Neural crest cell (in vitro differentiated cells): ENCODE measurements at places on chromosomes 12 and 14. TPM values are rescaled to one million over a fixed set of nuclear protein-coding genes. Genes with fewer than 3 reads are reported as not detected.

DNA sequence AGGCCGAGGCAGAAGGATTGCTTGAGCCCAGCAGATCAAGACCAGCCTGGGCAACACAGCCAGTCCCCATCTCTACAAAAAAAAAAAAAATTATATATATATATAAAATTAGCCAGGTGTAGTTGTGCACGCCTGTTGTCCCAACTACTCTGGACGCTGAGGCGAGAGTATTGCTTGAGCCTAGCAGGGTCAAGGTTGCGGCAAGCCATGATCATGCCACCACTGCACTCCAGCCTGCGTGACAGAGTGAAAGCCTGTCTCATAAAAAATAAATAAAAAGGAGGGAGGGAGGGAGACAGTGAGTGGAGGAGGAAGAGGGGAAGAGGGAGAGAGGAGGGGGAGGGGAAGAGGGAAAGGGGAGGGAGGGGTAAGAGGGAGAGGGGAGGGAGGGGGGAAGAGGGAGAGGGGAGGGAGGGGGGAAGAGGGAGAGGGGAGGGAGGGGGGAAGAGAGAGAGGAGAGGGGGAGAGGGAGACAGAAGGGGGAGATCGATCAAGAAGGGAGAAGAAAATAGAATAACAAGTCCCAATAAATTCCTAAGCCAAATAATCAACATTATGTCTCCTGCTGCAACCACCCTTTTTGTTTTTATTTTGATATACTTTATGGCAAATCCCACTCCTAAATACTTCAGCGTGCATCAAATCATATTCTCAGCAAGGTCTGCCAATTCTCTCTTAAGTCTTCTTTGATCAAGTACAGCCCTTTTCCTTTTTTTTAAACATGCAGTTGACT, 163.9 kb downstream of the MED13L start:
- no peak for DNase-seq

KLC1 gene
- total RNA-seq, result 173 and 180 TPM in 2 replicates

DNA sequence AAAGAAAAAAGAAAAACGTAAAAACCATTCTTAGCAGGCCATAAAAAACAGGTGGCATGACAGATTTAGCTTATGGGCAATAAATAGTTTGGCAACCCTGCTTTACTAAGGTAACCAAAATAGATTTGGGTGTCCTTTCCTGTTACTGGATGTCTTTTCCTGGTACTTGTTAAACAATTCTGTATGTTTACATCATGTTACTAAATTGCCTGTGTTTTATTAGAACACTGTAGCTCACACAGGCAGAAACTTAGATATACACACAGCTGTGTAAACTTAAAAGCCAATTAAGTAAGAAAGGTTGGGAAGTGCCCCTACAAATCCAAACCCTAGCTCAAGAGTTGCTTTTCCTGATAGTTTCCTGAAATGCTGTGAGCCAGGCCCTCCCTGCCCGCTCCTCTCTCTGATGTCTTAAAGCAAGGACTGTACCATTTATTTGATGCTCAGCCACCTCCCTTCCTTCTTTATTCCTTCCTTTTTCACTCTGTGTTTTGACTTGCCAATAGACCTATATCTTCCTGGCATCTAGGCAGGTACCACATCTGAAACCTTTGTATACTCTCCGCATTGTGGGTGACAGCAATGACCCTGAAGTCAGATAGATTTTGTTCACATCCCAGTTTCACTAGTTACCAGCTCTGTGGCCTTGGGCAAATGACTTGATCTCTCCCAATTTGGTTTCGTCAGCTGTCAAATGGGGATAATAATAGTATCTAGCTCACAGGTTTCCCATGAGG, 3.7 kb upstream of the CAMKK2 start:
- DNase-seq, result no peak

HNF1A gene
- total RNA-seq, result not detected in 2 replicates

SLC25A47 gene
- total RNA-seq, result not detected in 2 replicates

DNA sequence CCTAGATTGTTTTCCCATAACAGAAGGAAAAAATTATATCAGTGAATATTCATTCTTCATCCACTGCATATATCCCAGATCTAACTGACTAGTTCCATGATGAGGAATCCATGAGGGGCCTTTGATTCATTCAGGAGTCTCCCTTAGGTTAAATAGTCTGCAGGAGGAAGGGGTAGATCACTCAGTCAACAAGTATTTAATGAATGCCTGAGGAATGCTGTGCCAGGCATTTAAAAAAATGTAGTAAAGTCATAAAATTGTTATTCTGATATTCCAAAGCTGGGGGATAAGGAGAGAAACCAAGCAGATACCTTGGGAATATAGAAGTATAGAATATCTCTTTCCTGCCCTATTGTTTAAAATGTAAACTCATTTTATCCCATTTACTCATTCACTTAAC, 216.2 kb upstream of the CAND1 start:
- DNase-seq, result no peak

DNA sequence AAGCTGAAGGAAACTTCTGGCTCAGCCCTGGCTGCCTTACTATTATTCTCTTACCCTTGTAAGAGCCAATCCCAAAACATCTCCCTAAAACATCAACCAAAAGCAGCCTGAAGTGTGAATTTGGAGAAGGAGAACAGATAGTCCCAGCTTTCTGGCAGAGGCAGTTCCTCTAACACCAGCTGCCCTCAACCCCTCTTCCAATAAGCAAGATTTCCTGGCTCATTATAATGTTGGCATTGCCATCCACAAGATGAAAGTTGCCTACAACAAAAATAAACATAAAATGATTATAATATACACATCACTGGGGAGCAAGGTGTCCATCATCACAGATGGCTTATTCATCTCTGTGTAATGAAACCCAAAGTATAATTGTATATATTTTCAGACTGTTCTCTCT, 352.5 kb upstream of the CCDC196 start:
- DNase-seq, result no peak

DNA sequence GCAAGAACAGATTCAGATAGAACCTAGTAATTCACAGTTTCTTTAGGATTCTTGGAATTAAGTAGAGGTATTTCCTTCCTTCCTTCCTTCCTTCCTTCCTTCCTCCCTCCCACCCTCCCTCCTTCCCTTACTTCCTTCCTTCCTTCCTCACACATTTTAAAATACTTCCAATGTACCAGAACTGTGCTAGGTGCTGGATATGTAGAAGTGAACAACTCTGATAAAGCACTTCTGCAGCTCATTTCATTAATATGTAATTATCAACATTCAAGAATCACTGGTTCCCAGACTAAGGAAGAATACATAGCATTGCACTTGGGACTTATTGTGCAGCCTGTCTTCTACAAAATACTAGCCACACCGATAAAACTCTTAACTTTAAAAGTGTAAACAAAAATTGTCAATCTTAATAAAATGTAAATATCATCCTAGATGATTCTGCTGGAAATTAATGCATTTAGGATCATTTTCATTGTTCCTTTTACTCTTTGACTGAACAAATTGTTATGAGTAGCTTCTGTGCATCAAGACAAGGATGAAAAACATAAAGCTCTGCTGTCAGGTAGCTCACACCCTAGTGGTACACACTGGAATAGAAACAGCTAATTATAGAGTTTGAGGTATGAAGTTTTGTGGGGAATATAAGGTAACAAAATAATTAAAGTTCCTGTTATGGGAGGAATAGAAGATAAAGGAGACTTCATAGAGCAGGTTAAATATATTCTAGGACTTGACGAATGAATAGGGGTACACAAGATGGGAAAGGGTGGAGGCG, 99.9 kb upstream of the MYF6 start:
- no peak for DNase-seq

DNA sequence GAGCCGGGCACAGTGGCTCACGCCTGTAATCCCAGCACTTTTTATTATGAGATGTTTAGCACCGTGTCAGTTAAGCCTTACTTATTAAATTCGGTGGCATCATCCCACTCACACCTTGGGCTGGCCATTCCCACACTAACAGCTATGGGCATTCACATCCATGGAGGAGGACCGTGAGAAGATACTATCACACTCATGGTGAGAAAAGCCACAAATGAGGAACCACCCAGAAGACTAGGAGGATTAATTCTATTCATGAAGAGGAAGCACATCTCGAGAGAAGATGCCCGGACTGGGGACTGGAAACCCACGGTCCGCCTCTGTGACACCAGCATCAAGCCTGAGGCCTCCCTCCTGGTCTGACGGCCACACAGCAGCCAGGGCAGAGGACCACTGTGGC, 4.9 kb downstream of the CDC42BPB start:
- no peak for DNase-seq

GRCh38 chr14:75361041-75361440, 66.8 kb upstream of the JDP2 start:
- DNase-seq, result no peak

- DNase-seq, result no peak
These were observed 12.2 kb downstream of the SMOC1 start for GRCh38 chr14:69891422-69891821.

DNA sequence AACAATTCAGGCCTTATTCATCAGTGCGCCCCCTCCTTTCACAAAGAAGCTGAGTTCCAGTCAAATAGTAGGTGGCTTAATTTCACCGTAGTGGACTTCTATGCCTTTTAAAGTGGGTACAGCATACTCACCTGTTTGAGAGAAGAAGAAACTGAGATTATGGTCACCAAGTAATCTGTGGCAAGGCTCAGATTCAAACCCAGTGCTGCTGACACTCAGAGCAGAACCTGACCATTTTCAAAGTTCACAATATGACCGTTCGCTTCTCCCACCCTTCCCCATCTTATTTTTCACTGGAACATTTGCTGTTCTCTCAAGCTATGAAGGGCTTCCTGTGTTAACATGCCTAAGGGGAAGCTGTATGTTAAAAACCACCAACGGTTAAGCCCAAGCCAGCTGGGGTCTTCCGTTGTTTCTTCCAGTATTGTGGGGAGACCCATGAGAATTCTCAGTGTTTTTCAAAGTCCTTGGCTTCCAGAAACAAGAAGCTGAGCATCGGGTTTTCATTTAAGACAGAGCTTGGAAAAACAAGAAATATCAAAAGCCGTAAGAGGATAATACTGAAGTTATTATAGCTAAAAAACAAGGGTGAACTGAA, 6.1 kb upstream of the PSMA6 start:
- DNase-seq, result no peak

DNA sequence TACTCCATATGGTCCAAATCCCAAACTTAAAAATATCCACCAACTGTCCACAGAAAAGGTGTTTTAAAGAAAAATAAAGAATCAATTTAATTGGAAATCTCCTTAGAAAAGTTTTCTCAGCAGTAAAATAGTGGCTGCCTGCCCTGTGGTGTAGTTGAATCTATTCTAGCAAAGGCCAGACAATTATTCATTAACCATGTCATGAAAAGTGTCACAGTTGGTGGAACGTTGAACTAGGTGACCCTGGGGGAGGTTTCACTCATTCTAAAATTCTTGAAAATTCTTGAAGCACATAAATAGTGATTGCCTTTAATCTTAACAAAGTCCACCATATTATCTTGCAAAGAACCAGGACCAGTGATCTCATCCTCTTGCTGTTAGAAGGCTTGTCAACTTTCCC, 78.4 kb upstream of the GZMB start:
- no peak for DNase-seq

ZNF891 gene
- 3.9 and 4.2 TPM in 2 replicates for total RNA-seq

PTGES3 gene
- total RNA-seq, result 282 and 284 TPM in 2 replicates

GRCh38 chr12:89390802-89391673, 38.7 kb upstream of the DUSP6 start:
- DNase-seq, result no peak

AHSA1 gene
- 190 and 210 TPM in 2 replicates for total RNA-seq

GRCh38 chr12:57775563-57776246, 3.3 kb downstream of the EEF1AKMT3 start:
- no peak for DNase-seq

GRCh38 chr14:104404922-104405321, 174.6 kb upstream of the C14orf180 start:
- DNase-seq, result no peak

- no peak for DNase-seq
These were observed 807 bp upstream of the ZCCHC8 start for GRCh38 chr12:122501489-122501989.

DNA sequence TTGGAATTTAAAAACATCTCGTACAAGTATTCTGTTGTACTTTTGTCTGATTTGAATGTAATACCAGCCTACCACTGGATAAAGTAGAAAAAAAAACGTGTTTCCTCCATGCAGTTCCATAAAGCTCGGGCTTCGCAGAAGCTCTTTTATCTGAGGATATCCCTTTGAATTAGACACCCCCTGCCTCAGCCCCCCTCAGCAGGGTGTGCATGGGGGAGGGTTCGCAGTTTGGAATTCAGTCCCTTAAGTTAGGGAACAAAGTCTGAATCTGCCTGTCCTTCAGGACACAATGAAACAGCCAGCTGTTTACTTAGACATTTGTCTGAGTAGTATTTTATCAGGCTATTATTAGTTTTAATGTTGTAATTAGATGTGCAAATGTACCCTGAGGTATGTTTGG, 234.0 kb upstream of the CAND1 start:
- no peak for DNase-seq

IKBIP gene
- 20.2 and 21.4 TPM in 2 replicates for total RNA-seq

DNA sequence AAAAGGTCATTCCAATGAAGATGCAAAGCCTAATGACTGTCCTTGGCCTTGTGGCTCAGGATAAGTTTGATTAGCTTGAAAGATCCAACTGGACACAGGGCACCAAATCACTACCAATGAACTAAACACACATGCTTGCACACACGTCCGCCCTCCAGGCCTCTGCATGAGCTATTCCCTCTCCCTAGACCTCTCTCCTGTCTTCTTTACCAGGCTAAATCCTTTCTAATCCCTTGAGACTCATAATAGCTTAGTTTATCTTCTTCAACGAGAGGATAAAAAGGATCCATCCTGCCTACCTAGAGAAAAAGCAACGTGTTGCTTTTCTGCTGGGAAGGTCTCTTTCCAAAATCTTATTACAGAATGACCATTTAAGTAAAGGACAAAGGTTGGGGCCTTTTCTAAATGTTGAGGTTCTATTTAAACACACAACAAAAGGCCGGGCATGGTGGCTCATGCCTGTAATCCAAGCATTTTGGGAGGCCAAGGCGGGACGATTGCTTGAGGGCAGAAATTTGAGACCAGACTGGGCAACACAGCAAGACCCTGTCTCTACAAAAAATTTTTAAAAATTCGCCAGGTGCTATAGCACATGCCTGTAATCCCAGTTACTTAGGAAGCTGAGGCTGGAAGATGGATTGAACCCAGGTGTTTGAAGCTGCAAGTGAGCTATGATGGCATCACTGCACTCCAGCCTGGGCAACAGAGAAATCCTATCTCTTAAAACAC, 22.4 kb downstream of the PXN start:
- DNase-seq, result no peak

- DNase-seq, result no peak
These were observed 14.9 kb downstream of the LRIG3 start for GRCh38 chr12:58905422-58905821.

- no peak for DNase-seq
These were observed 17.9 kb upstream of the NFYB start for GRCh38 chr12:104155711-104156555.
